CD4-positive, alpha-beta T cell treated with Interleukin-4 for 1 hour (primary cell): ENCODE measurements at places on chromosomes 11 and 22.
A peak's percentile ranks its signal among the peaks of the same experiment; 100 is the strongest.

- peak; percentile 66 for DNase-seq
These were observed 31.8 kb downstream of the FAM118A start for GRCh38 chr22:45341498-45341897.

DNA sequence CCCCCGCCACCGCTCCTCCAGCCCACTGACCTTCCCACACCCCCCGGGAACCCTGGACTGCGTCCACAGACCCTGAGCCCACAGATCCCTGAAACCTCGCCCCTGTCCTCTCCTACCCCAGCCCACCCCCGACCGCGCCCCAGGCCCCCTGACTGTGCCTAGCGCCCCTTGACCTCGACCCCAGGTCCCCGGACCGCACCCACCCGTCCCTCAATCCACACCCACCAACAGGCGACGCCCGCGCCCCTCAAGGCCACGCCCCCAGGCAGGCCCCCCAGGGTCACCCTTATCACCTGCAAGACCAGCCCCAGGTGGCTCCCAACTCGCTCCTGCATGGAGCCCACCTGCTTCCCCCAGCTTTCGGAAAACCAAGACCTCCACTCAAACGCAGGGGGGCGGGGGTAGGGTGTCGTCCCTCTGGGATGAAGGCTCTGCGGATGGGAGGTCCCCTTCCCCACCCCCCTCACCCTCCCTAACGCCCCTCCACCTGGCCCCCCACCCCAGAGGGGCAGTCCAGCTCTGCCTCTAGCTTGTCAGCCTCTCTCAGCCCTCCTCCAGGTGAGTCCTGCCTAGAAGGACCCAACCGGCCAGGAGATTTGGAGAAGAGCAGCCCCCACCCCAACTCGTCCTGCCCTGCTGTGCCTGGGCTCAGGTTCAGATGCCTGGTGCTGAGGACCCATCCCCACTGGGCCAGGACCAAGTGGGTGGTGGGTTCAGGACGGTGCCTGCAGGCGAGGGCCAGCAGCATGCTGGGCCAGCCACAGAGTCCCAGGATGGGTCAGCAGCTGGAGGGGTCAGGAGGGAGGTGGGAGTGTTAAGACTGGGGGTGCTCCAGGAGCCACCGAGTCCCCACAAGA, 3.1 kb upstream of the IL17REL start:
- DNase-seq = no peak

DNA sequence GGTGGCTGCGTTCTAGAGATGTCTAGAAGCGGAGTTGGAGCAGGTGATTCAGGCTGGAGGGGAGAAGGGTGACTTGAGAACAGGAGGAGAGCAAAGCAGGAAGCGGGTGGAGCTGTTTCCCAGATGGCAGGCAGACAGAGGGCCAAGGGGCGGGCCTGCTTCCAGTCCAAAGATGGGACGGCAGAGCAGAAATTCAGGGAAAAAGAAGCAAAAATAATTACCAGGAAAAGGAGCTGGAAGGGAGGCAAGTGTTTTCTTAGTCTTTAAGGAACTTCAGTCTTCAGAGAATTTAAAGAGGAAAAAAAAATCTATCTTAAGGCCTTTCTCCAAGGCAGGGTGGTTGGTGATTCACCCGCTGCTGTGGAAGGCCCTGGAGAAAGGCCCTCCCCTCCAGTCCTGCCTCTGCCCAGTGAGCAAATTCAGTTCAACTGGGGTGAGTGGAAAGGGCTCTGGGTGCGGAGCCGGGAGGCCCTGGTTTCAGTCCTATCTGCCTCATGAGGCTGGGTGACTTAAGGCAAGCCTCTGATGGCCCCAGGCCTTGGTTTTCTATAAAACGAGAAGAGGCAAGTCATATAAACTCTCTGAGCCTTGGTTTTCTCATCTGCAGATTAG, 4.5 kb upstream of the CREB3L1 start:
- DNase-seq = no peak

- no peak for DNase-seq
These were observed 1.2 kb downstream of the ARHGEF17 start for GRCh38 chr11:73308961-73309919.

GRCh38 chr11:93476796-93477195, 66.4 kb downstream of the SMCO4 start:
- no peak for DNase-seq

DNA sequence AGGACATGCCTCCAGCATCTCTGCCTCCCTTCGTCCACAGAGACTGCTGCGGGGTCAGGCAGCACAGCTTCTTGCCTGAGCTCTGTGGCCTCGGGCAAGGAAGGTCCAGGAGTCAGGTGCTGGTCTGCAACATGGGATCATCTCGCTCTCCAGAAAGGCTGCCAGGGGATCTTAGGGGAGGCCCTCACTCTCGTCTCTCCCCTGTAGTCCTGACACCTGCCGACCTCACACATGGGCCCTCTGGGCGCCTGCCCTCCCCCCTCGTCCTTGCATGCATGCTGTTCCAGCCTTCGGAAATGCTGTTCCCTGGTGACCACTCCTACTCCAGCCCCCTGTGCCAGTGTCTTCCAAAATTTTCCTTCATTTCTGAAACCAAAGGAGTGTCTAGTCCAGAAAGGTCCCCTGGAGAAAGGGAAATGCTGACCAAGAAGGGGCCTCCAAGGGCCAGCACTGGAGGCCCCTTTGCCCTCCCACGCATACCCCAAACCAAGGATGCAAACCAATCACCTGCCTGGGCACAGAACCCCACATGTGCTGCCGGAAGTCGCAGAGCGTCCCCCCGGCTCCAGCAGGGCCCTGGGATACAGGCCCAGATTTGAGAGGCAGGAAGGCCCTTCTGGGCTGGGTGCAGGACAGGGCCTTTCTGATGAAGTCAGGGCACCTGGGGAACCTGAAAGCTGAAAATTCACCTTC, 41.0 kb downstream of the IGF2 start:
- DNase-seq = no peak

- no peak for DNase-seq
These were observed 401.6 kb downstream of the BUD13 start for GRCh38 chr11:116371146-116371545.

DNA sequence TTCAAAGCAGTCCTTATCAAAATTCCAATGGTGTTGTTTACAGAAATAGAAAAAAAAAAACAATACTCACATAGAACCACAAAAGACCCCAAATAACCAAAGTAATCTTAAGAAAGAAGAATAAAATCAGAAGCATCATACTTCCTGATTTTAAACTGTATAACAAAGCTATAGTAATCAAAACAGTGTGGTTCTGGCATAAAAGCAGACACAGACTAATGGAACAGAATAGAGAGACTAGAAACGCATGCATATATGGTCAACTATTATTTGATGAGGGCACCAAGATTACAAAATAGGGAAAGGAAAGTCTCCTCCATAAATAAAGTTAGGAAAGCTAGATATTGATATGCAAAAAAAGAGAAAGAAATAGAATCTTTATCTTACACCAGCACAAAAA, 120.1 kb upstream of the TEAD1 start:
- no peak for DNase-seq

- DNase-seq = peak; percentile 75
These were observed 65.0 kb upstream of the TMEM45B start for GRCh38 chr11:129750343-129751292.

DNA sequence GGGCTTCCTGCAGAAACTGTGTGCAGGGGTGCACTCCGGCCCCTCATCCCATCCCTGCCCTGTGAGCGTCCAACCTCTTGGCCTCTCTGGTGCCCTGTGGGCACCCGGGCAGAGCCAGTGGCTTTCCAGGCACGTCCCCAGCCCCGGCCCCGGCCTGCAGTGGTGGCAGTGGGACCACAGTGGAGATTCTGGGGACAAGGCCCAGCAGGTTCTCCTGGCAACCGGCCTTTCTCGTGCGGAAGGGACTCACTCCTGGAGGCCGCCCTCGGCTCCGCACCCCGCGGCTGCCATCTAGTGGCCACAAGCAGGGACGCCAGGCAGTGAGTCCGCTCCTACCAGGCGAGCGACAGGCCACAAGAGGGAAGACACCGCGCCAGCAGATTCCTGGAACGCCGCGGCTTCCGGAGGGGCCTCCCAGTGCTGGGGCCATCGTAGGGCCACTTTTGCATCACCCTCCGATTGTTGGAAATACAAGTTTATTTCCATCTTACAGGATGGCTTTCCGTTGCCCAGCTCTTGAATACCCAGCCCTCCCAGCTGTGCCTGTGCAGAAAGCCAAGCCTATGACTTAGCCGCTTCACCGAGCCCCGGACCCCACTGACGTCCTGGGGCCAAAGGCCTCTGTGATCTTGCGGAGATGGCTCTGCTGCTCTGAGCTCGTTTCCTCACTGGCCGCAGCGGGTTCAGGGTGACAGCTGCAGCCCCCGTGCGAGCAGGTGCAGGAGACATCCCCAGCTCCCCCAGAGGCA, 357.3 kb downstream of the CTTN start:
- DNase-seq = peak; percentile 42

GRCh38 chr22:20258584-20259326, 9.4 kb downstream of the RTN4R start:
- DNase-seq = peak; percentile 21

DNA sequence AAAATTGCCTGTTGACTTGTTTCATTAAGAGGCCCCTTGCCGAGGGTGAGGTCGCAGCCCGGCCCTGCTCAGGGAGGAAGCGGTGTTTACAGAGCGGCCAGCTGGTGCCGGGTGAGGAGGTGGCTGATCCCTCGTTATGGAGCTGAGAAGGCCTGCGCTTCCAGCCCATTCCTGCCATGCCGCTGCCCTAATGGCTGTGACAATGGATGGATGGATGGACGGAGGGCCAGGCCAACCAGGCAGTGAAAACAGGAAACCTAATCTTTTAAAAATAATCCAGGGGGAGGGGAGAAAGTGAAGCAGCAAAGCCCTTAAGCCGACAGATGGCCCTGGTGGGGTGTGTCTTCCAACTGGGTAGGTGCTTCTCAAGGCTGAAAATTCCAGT, 38.5 kb downstream of the BCR start:
- DNase-seq = no peak

- no peak for DNase-seq
These were observed 69.7 kb upstream of the CDON start for GRCh38 chr11:126132319-126132718.

- no peak for DNase-seq
These were observed 1.1 kb downstream of the FAU start for GRCh38 chr11:65120831-65121230.

- no peak for DNase-seq
These were observed 36.1 kb downstream of the PPFIA1 start for GRCh38 chr11:70306586-70307033.

DNA sequence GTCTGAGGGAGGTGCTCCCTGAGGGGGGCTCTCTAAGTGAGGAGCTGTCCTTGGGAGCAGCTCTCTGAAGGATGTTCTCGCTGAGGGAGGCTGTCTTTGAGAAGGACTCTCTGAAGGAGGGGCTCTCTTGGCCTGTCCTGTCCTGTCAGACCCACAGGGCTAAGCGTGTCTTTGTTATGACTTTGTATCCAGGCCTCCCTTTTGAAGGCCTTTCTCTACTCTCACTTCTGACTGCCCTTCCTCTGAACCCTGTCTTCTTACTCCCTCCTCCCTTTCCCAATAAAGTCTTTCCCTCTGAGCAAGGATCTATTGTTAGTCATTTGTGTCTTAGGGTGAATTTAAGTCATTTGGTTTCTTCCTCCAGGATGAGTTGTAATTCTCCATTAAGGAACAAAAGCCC, 330.1 kb upstream of the PLET1 start:
- no peak for DNase-seq

- DNase-seq = no peak
These were observed 154.9 kb downstream of the TRPC6 start for GRCh38 chr11:101428918-101429317.

DNA sequence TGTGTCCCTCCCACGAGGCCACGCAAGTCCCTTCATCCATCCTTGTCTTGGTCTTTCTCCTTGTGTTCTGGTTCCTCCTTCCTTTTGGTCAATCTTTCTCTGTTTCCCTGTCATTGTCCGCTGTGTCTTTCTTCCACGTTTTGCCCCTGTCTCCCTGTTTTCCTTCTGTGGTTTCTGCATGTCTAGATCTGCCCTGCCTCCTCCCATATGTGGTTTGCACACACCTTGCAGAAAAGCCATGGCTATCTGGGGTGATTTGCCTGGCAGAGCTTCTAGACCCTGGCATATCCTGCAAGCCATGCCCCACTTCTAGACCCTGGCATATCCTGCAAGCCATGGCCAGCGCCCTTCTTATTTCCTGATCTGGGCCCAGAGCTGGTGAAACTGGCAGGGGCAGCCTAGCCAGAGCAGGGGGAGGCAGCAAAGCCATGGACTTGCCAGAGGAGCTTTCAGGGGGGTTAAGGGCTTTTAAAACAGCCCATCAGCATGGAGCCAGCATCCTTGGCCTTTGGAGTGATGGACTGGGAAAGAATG, 131.6 kb upstream of the NECTIN1 start:
- no peak for DNase-seq

- no peak for DNase-seq
These were observed 18.2 kb downstream of the RTN4R start for GRCh38 chr22:20249797-20250354.

GRCh38 chr11:44746894-44747293, 20.1 kb downstream of the TSPAN18 start:
- DNase-seq = no peak

- no peak for DNase-seq
These were observed 49.8 kb upstream of the ARHGAP20 start for GRCh38 chr11:110761991-110762390.

DNA sequence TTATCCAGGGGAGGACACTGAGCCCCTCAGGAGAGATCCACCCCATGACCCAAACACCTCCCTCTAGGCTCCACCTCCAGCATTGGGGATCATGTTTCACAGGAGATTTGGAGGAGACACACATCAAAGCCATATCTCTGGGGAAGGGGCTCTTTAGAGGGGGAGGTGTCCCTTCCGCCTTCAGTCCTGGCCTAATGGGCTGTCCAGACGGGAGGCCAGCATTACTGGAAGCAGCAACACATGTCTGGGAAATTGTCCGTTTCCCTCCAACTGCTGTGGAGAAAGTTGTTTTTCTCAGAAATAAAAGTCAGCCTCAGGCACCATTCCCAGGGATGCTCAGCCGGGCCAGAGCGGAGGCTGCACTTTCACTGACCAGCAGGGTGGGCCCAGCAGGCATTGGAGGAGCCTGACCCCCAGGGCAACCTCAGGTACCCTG, 9.5 kb downstream of the CACNA1I start:
- DNase-seq = no peak

DNA sequence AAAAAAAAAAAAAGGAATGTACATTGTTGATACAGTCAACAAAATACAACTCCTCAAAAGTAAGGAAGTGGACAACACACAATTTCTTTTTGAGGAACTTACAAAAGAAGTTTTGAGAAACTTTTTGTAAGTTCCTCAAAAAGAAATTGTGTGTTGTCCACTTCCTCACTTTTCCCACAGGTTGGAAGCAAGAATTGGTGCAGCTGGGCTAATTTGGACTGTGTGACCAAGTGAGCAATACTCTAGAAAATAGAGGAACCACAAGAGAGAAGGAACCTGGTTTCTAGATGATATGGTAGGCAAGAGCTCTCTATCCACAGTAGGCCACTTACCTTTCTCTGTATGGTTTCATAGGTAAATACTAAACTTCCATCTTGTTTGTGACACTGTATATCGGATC, 1053.8 kb downstream of the LRRC4C start:
- no peak for DNase-seq

- no peak for DNase-seq
These were observed 68.0 kb upstream of the ATXN10 start for GRCh38 chr22:45603619-45604018.

- DNase-seq = no peak
These were observed 3.2 kb downstream of the RASSF7 start for GRCh38 chr11:563812-564578.
